ENCODE measurements at places on chromosomes 11 and 22. TPM values are rescaled to one million over a fixed set of nuclear protein-coding genes. Genes with fewer than 3 reads are reported as not detected.
A peak's percentile ranks its signal among the peaks of the same experiment; 100 is the strongest.

DNA sequence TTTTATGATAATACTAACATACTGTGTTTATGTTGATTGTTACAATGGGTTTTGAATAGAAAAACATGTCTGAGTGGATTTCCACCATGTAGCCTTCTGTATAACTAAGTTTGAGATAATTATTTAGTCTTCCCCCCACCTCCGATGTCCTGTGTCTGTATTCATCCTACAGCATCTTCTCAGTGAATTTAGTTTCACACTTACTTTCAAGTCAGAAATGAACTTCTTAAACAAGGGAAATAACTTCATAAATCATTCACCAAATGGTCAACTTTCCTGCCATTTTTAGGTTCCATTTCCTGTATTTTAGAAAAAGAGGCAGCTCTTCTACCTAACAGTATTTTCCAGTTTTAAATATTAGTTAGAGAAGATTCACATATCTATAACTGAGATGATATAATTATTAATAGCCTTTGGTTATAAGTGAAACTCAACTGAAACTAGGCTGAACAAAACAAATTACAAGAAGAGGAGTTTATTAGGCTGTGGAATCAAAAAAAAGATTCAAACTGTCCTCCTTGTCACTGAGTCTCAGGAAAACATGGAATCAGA is 3.5 kb downstream of the OR51B5 start:
- no peaks in the 10 kb centered on the region for H3K27me3 ChIP-seq
- no peaks in the 10 kb centered on the region for H3K36me3 ChIP-seq
- no peak overlapping the region for H3K4me3 ChIP-seq
- no peak for DNase-seq
- no peaks in the 10 kb centered on the region for H3K4me1 ChIP-seq
- H3K27ac ChIP-seq, result no peak overlapping the region

DNA sequence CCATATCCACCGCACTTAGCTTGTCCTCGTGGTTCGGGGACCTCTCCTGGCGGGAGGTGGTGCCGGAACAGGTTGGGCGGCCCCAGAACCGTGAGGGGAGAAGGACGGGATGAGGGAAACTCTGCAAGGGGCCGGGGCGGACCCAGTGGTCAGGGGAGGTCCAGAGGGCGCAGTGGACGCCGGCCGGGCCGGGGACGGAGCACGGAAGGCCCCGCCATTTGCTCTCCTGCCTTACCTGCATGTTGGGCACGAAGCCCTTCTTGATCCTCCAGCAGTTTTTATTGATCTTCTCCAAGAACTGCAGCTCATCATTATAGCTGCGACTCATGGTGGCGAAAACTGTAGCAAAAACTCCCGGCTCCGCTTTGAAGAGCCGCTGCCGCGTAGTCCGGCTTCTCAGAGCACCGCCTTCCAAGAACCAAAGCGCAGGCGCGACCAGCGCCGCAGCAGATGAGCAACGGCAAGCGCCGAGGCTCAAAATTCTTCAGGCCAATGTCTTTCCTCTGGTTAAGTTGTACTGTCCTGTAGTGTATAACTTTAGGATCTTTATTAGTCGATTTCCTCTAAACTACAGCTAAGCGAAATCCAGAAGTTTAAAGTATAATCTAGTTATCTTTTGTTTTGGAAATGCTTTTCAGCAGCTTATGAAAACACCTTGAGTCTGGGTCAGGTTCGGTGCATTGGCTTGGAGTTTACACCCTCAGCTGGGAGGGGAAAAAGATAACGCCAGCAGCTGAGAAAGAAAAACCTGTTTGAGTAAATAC is at the start of gene RTCB:
Gene RTCB, minus strand, starts transcription at position 419 of the 764 bp plus-strand sequence. Its CDS starts 91 bp downstream, at position 328.
- H3K27me3 ChIP-seq, result no peaks in the 10 kb centered on the region
- peak within 1 kb of the TSS; percentile 91 for H3K4me3 ChIP-seq
- peaks cover 42% of the 10 kb centered on the region for H3K4me1 ChIP-seq
- peak within 1 kb of the TSS; percentile 79 for H3K27ac ChIP-seq
- DNase-seq, result peak; percentile 96

DNA sequence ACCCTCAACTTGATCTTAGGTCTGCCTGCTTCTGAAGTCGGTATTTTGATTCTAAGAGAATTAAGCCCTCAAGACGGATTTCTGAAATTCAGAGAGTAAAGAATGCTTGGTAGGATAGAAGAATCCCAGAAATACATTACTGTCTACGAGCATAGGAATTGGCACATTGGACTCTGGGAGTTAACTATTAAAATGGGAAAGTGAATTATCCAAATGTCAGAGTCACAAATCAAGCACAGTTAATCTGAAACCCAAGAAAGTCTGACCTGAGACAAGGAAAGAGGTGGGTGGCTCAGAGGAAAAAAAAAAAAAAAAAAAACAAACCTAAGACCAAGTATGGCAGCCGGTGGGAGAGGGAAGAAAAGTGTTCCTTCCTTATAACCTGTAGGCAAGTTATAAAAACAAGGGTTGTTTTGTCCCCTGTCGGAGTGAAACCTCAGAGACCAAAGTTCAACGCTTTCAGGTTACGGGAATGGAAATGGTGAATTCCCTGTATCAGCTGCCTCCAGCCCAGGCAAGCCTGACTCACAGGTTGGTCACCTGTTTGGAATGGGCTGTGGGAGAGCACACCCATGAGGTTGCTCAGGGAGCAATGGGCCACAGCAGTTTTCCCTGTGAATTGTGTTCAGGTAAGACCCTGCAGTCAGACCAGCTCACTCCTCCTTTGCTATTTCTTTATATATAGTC is 139.0 kb downstream of the ETS1 start:
- DNase-seq, result no peak
- no peaks in the 10 kb centered on the region for H3K27me3 ChIP-seq
- H3K4me3 ChIP-seq, result no peak overlapping the region
- H3K36me3 ChIP-seq, result no peaks in the 10 kb centered on the region

Gene LRRC32
- polyA plus RNA-seq, result 215 TPM

Gene GTSE1
- polyA plus RNA-seq, result 0.29 TPM

DNA sequence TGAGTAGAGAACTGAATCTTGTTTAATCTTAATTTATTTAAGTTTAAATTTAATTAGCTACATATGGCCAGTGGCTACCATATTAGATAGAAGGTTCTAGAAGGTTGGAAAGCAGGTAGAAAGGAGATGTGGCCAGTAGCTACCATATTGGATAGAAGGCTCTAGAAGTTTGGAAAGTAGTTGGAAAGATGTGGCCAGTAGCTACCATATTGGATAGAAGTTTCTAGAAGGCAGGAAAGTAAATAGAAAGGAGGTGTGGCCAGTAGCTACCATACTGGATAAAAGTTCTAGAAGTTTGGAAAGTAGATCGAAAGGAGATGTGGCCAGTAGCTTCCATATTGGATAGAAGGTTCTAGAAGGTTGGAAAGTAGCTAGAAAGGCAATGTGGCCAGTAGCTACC is 2.2 kb downstream of the CRYBA4 start:
- no peaks in the 10 kb centered on the region for H3K27me3 ChIP-seq
- no peak overlapping the region for H3K27ac ChIP-seq
- no peak for DNase-seq
- H3K36me3 ChIP-seq, result no peaks in the 10 kb centered on the region

Gene ELFN2
- under 0.01 TPM for polyA plus RNA-seq

DNA sequence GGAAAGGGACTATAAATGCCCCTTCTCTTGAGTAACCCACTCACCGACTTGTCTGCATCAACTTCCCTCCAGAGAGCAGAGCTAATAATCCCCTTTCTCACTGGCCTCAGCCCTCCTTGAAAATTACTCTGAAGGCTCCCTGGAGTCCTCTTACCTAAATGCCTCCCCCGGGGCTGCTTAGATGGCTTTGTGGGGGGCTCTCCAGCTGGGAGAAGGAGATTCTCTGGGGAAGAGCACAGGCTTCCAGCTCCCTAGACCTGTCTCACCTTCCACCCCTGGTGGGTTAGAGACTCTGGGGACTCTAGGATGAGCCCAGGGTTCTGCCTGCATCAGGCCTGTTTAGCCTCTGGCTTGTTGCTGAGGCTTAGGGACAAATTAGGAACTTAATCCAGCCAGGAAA is 39.8 kb downstream of the MIAT start:
- no peaks in the 10 kb centered on the region for H3K4me1 ChIP-seq
- no peak overlapping the region for H3K27ac ChIP-seq
- no peak for DNase-seq
- no peaks in the 10 kb centered on the region for H3K27me3 ChIP-seq
- no peak overlapping the region for H3K4me3 ChIP-seq
- peaks cover 56% of the 10 kb centered on the region for H3K36me3 ChIP-seq

All from heart right ventricle (tissue), 16 donors.